ENCODE measurements at places on chromosomes 11 and 22. TPM values are rescaled to one million over a fixed set of nuclear protein-coding genes. Genes with fewer than 3 reads are reported as not detected.

Gene IGSF9B
- total RNA-seq = 35.9 TPM

DNA sequence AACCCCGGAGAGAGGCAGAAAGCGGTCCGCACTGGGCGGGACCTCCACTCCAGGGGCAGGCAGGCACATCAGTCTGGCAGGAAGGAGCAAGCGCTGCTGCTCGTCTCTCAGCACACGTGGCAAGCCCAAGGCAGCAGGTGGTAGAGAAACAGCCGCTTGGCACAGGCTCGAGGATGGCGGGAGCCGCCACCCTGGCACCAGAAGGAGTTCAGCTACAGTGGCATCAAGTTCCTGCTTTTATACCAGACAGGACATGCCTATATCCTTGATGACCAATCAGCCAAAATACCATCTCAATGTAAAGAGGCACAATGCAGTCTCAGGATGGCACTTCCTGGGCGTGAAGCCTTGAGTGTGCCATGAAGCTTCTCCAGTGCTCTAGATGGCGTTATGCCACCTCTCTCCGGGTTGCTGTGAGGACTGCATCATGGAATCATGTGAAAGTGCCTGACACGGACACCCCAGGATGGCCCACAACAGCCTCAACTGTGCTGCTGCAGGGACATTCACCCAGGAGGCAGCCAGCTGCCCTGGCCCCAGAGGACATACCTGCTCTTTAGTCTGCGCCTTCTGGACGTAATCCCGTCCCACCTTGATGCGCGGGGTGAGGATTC, 64.8 kb downstream of the APOL1 start:
- no peak for DNase-seq

Gene DUSP8
- total RNA-seq = 25.2 TPM

- no peak for DNase-seq
These were observed 8.3 kb upstream of the HTR3B start for GRCh38 chr11:113896156-113896879.

Gene NLRP6
- not detected for total RNA-seq

DNA sequence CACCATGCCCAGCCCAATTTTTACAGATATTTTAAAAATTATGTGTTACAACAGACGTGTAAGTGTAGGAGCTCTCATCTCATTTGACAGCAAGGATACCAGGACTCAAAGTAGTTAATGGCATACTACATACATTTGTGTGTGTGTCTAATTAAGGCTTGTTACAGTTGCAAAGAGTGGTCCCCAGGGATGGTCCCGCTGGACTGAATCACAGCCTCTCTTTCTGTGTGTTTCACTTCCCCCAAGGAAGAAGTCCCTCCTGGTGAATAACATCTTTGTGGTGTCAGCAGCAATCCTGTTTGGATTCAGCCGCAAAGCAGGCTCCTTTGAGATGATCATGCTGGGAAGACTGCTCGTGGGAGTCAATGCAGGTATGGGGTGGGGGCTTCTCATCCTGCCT, 17.2 kb downstream of the SLC2A11 start:
- no peak for DNase-seq

Gene RFPL2
- not detected for total RNA-seq

Gene KRTAP5-11
- not detected for total RNA-seq

GRCh38 chr11:105158436-105158835, 18.9 kb upstream of the CARD18 start:
- no peak for DNase-seq

Gene HBG1
- not detected for total RNA-seq

DNA sequence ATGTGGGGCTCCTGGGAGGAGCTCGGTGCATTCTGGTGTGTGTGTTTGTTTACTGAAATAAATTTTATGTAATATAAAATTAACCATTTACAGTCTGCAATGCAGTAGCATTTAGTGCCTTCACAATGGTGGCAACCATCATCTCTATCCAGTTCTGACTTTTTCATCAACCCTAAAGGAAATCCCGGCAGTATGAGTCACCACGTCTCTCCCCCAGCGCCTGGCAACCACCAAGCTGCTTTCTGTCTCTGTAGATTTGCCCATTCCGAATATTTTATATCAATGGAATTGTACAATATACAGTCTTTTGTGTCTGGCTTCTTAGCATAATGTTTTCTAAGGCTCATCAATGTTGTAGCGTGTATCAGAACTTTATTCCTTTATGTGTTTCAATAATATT, 300.5 kb downstream of the MIAT start:
- DNase-seq = no peak

DNA sequence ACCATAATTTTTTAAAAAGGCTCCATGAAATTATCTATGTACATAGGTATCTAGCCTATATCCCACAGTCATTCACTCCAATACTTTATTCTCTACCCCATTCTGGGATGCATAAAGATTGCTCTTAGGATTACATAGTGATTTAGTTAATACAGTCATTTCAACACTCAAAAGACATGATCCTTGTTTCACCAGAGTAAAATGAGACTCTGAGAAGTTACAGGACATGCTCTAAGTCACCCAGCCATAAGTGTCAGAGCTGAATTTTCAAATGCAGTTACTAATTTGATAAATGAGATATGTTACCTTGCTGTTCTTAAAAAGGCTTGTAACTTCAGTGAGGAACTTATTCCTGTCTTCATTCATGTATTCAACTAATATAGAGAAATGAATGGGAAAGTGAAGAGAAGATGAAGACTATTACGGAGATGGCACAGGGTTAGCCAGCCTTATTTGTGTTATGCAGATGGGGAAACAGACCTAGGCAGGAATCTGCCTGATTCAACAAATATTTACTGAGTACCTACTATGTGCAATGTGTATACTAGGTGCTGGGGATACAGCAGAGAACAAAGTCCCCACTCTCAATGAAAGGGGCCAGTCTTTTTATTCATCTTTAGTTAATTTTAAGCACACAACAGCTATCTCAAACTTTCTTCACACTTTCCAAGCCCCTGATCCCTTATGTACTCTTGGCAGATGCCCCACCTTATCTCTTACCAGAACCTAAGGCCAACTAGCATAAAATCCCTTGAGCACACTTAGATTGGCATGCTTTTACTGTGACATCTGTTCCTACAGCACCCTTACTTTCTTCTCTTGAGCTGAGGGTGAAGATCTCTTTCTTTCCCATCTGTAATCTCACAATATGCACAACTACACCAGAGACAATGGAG, 21.6 kb downstream of the MAPK1 start:
- DNase-seq = no peak

Gene ATM
- total RNA-seq = 32.8 TPM

Gene TRIM66
- 10.1 TPM for total RNA-seq

Gene GAB4
- total RNA-seq = not detected

- no peak for DNase-seq
These were observed 1.5 kb downstream of the LMF2 start for GRCh38 chr22:50505776-50506610.

Gene CHRNA10
- total RNA-seq = 0.77 TPM

Gene PTPMT1
- total RNA-seq = 77.4 TPM

- DNase-seq = no peak
These were observed 20.6 kb upstream of the MUC5B start for GRCh38 chr11:1202154-1202775.

GRCh38 chr11:18203723-18204122, 31.1 kb downstream of the MRGPRX4 start:
- no peak for DNase-seq

GRCh38 chr22:19341500-19341899, 50.0 kb upstream of the CLTCL1 start:
- DNase-seq = no peak

DNA sequence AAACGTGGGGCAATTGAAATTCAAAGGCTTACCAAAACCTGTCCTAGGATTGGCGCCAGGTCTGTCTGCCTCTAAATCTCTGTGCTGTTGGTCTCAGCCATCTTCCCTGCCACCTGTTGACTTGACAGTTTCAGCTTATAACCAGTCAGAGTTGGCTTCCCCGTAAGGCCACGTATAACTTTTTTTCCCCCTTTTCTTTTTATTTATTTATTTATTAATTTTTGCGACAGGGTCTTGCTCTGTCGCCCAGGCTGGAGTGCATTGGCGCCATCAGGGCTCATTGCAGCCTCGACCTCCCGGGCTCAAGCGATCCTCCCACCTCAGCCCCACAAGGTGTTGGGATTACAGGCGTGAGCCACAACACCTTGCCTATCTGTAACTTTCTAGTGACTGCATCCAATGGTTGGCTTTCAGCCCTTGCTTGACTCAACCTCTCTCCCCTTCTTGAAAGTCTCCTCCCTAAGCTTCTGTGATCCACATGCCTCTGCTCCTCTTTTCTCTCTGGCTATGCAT, 1.4 kb upstream of the SYVN1 start:
- DNase-seq = no peak

DNA sequence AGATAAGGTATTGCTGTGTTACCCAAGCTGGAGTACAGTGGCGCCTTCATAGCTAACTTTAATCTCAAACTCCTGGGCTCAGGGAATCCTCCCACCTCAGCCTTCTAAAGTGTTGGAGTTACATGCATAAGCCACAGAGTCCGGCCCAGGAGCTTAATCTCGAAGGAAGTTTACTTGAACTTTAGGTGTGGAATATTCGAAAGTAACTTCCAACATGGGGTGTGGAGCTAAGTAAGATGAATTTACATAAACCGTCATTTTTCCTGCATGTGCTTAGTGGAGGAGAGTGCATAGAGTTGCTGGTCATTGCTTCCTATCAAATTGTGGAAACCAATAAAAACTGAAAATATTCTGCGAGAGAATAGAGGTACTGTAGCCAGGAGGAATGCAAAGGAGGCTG, 1.5 kb downstream of the ATG13 start:
- DNase-seq = no peak

Gene SDF2L1
- 14.1 TPM for total RNA-seq

Gene HSPB2
- total RNA-seq = 66.7 TPM

Gene CYTH4
- 2.6 TPM for total RNA-seq

DNA sequence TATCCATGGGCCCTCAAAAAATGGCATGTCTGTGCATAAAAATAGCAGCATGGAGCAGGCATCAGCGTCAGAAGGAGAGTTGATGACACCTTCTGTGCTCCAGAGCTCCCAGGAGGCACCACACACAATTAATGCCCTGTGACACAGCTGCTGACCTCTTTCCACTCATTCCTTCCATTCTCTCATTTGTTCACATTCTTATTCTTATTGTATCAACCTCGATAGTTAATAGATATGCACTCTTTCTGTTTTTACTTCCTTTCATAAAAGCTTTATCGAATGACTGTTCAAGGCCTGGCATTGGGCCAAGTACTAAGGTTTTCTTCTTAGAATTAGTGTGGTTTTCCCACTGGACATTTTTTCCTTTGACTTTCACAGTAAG, 266.0 kb upstream of the MTNR1B start:
- DNase-seq = no peak

GRCh38 chr22:24108073-24108472, 73.2 kb upstream of the SUSD2 start:
- no peak for DNase-seq

DNA sequence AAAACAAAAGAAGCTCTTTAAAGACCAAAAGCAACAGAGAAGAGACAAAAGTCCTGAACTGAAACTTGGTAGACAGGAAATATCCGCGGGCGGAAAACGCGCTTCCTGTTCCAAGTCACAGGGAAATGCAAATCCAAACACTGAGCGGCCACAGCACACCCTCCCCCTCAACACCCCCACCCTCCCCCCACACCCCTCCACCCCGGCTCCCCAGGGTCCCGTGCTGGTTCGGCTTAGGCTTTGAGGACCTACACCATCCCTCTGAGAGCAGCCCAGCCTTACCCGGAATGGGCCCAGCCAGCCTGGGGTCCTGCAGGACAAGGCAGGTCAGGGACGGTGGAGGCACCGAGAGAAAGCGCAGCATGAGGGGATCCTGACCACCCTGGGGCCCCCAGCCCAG, 160.4 kb downstream of the BRD1 start:
- peak; percentile 61 for DNase-seq

GRCh38 chr11:102317768-102318103, 452 bp downstream of the BIRC3 start:
- DNase-seq = no peak

DNA sequence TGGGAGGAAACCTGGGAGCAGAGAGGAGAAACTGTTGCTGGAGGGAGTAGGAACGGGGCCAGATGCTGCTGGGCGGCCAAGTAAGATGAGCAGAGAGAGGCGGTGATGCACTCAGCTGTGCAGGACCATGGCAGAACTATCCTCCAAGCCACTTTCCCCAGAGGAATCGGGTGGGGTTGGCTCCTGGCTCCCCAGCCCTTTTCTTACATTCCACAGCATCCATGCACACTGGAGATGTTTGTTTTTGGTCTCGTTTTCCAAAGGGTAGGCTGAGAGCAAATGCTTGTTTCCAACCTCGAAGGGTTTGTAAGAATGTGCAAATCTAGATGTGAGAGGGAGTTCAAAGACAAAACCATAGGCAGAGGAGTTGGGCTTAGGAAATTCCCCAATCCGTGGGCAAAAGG, 73.2 kb downstream of the DBX1 start:
- DNase-seq = no peak

GRCh38 chr11:96397863-96398262, 8.1 kb downstream of the JRKL start:
- no peak for DNase-seq

DNA sequence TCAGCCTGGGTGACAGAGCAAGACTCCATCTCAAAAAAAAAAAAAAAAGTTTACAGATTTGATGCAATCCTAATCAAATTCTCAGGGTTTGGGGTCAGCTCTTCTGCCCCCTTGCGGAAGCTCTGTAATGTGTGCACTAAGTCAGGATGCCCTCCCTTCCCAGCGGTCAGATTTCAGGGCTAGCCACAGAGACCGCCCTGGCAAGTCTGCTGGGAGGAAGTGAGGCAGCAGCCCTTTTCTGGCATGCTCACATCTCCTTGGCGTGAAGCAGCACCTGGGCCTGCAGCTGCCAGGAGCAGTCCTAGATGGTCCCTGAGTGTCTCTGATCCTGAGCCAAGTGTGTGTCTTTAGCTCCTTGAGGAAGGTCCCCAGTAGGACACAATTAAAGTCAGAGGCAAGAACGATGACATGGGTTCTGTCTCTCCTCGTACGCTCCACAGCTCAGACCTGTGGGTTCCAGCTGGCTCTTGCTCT, 10.9 kb upstream of the APOBEC3C start:
- DNase-seq = peak; percentile 75

- DNase-seq = no peak
These were observed 60.3 kb downstream of the SYTL2 start for GRCh38 chr11:85750646-85751045.

- DNase-seq = peak; percentile 53
These were observed 617 bp downstream of the CSKMT start for GRCh38 chr11:62665599-62666258.

Gene NPAS4
- not detected for total RNA-seq

Gene RAG2
- total RNA-seq = not detected

DNA sequence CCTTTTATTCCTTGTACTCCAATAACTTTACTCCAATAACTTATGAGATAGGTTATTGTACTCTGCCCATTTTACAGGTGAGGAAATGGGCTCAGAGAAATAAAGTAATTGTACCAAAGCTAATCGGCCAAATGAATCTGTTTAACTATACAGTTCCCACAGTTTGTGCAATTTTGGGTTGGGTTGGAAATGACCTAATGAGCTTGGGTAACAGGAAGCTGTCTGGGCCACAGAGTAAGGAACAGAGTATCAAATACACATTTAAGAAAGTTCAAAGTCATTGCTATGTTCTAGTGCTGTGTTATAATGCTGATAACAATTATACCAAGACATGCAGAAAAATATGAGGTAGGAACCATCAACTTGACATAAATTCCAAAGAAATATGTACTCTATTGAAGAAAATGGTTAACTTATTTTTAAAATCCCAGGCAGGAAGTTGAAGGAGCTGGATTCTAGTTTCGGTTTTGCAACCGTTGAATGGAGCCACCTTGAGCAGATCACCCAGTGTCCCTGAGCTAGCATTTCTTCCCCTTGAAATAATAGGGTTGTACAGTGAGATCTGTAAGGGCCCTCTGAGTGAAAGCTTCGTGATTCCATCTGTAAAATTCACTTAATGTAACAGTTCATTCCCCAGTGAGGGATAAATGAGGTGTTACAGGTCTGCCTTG, 360.9 kb upstream of the NARS2 start:
- no peak for DNase-seq

Measured in heart left ventricle (tissue), 16 donors.